ENCODE measurements at places on chromosomes 3 and 15.

- DNase-seq = no peak
- H3K36me3 ChIP-seq = peaks cover 17% of the 10 kb centered on the region
- no peaks in the 10 kb centered on the region for H3K27me3 ChIP-seq
Observed at GRCh38 chr3:47746264-47746663, 35.4 kb downstream of the SMARCC1 start.

GRCh38 chr15:40598672-40599071 lies 4.6 kb downstream of the KNL1 start:
- H3K36me3 ChIP-seq = no peaks in the 10 kb centered on the region
- no peak overlapping the region for H3K27ac ChIP-seq
- no peak overlapping the region for H3K4me3 ChIP-seq
- H3K27me3 ChIP-seq = no peaks in the 10 kb centered on the region
- H3K4me1 ChIP-seq = no peaks in the 10 kb centered on the region
- no peak for DNase-seq

DNA sequence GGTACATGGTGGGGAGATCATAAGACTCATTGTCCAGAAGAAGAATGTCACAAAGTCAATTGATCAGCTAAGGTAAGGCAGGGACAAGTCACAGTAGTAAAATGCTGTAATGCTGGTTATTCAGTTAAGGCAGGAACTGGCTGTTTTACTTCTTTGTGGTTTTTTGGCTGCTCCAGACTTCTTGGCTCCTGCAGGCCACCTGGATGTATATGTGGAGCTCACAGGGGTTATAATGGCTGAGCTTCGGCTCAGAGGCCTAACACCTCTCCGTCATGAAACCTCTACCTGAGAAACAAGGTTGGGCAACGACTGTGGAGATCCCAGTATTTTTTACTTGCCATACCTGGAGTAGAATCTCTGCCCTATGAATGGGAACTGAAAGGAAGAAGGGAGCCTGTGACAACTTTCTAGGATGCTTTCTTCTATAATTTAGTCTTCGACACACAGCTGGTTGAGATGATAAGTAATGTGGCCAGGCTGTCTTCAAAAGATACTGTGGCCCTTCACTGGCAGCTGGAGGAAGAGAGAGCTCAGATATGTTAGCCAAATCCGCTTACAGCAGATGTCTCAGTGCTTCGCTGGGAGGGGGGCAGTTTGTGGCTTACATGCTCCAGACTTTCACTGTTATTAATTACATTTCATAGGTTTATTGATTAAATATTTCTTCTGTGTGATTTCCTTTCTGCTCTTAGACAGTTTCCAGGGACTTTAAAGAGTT lies 887.8 kb downstream of the IGSF11 start:
- H3K4me1 ChIP-seq = no peaks in the 10 kb centered on the region
- no peaks in the 10 kb centered on the region for H3K36me3 ChIP-seq
- H3K27me3 ChIP-seq = no peaks in the 10 kb centered on the region
- H3K27ac ChIP-seq = no peak overlapping the region
- H3K4me3 ChIP-seq = no peak overlapping the region

- no peak for DNase-seq
- H3K36me3 ChIP-seq = no peaks in the 10 kb centered on the region
- no peak overlapping the region for H3K27ac ChIP-seq
- no peak overlapping the region for H3K4me3 ChIP-seq
- no peaks in the 10 kb centered on the region for H3K27me3 ChIP-seq
Observed at GRCh38 chr3:59135096-59135495, 85.3 kb upstream of the CFAP20DC start.

DNA sequence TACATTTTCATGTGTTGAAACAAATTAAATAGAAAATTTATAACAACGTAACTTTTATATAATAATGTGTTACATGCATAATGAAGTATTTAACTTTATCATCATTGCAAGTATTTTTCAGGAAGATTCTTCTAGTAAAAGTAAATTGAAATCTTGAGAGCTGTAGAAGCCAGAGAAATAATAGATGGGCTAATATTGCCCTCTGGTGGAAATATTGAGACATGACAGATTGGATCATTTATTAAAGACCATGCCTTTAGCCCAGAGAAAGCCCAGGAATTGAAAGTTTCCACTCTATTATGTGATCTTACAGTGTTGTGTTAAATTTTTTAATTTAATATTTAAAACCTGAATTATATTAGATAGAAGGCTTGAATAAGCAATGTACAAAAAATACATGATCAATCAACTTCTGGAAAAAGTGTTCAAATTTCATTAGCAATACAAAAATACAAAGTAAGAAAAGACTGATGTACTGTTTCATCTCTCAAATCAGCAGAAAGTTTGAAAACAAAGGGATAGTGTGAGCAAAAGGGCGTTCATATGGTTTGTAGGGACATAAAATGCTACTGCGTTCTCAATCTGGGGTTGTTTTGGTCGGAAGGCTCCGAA lies 52.7 kb upstream of the SPTSSB start:
- DNase-seq = peak; percentile 77
- no peak overlapping the region for H3K27ac ChIP-seq
- H3K4me3 ChIP-seq = no peak overlapping the region
- peaks cover 3% of the 10 kb centered on the region for H3K4me1 ChIP-seq
- H3K36me3 ChIP-seq = no peaks in the 10 kb centered on the region
- H3K27me3 ChIP-seq = no peaks in the 10 kb centered on the region

DNA sequence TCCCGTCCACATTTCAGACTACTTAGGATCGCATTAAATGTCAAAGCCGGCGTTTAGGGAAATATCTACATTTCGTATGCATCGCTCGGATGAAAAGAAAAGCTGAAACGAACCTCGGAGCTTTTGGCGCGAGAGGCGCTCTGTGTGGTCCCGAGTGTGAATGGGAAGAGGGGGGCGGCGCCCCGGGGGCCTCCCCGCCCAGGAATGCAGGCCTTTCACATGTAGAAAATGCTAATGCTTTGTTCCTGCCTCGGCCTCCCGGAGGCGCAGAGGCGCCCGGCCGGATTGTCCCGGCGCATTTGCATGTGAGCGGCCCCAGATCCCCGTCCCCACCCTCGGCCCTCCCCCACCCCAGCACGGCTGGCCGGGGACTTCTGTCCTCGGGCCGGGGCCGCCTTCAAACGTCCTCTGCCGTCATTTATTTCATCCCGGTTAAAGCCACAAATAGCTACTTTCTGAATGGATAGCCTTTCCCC lies 37.0 kb upstream of the TRIM71 start:
- DNase-seq = no peak
- H3K4me3 ChIP-seq = peak overlapping the region; percentile 74
- H3K4me1 ChIP-seq = peaks cover 4% of the 10 kb centered on the region
- no peaks in the 10 kb centered on the region for H3K27me3 ChIP-seq
- H3K27ac ChIP-seq = peak overlapping the region; percentile 77

GRCh38 chr3:34219556-34219955 lies 421.1 kb downstream of the PDCD6IP start:
- no peak for DNase-seq
- H3K4me3 ChIP-seq = no peak overlapping the region
- no peaks in the 10 kb centered on the region for H3K36me3 ChIP-seq
- H3K4me1 ChIP-seq = no peaks in the 10 kb centered on the region
- no peaks in the 10 kb centered on the region for H3K27me3 ChIP-seq

GRCh38 chr15:68616397-68616796 lies 37.6 kb downstream of the CORO2B start:
- H3K4me3 ChIP-seq = no peak overlapping the region
- H3K4me1 ChIP-seq = peaks cover 3% of the 10 kb centered on the region
- H3K27ac ChIP-seq = no peak overlapping the region
- H3K36me3 ChIP-seq = no peaks in the 10 kb centered on the region
- no peaks in the 10 kb centered on the region for H3K27me3 ChIP-seq

DNA sequence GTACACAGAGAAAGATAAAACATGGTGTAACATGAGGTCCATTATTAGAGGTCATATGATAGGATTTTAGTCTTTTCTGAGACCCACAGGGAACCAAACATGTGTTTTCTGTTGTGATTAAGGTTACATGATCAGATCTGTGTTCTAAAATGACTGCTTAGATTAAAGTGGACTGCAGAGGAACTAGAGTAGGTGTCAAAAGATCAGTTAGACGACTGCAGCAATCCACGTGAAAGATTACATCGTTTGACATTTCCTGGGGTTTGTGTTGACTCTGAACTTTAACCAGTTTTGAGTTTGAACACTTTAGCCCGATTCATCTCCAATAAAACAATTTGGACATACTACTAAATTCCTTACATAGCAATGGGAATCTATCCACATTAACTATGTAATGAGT lies 5.1 kb downstream of the MIX23 start:
- H3K4me3 ChIP-seq = no peak overlapping the region
- H3K4me1 ChIP-seq = no peaks in the 10 kb centered on the region
- DNase-seq = no peak

DNA sequence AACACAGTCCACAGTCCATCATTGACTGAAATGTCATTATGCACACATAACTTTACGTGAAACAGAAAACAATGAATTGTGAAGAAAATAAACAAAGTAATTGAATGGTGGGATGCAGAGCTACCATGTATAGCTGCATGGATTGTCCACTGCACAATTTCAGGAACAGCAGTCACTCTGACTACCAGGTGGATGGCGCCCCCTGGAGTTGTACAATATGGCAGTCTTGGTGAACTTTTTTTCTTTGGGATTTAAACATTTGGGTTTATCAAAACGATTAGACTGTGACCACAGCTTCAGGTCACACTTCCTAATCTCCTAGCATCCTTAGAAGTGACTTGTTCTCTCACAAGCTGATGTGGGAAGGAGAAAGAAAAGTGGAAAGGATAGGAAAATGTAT lies 48.9 kb upstream of the TCF12 start:
- no peak overlapping the region for H3K27ac ChIP-seq
- peak; percentile 26 for DNase-seq
- H3K36me3 ChIP-seq = no peaks in the 10 kb centered on the region
- no peak overlapping the region for H3K4me3 ChIP-seq
- no peaks in the 10 kb centered on the region for H3K27me3 ChIP-seq
- H3K4me1 ChIP-seq = no peaks in the 10 kb centered on the region

GRCh38 chr15:90941038-90941437 lies 6.0 kb downstream of the UNC45A start:
- no peak overlapping the region for H3K27ac ChIP-seq
- H3K27me3 ChIP-seq = no peaks in the 10 kb centered on the region
- peaks cover 4% of the 10 kb centered on the region for H3K4me1 ChIP-seq

DNA sequence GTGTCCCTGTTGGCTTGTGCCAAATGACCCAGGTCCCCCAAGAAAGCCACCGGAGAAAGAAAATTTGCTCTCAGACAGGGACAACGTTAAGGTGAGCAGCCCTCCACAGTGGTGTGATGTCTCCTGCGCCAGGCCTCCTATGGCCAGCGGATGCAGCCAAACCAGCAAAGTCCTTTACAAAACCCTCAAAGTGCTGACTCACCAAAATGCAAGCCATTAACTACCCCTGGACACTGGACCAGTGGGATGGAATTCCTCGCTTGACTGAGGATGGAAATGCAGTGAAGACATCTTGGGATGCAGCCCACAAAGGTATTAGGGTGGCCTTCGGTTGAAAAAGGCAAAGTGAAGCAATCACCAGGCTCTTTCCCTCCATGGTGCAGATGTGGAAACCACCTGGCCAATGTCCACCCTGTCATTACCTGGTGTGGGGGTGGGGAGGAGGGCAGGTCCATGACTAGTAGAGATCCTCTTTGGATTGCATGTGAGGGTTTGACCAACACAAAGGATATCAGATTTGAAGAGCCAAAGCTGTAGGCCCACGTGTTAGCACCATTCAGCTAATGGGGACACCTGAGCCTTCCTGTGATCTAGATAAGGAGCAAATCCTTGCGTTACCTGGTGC lies 127.4 kb upstream of the SLC6A11 start:
- H3K27ac ChIP-seq = no peak overlapping the region
- no peaks in the 10 kb centered on the region for H3K27me3 ChIP-seq
- H3K4me1 ChIP-seq = no peaks in the 10 kb centered on the region
- H3K4me3 ChIP-seq = no peak overlapping the region
- no peak for DNase-seq

- no peak for DNase-seq
- no peak overlapping the region for H3K27ac ChIP-seq
- H3K4me3 ChIP-seq = no peak overlapping the region
- no peaks in the 10 kb centered on the region for H3K27me3 ChIP-seq
- H3K4me1 ChIP-seq = no peaks in the 10 kb centered on the region
Observed at GRCh38 chr3:117567906-117568305, 858.3 kb downstream of the TUSC7 start.

Measured in trophoblast cell (in vitro differentiated cells and primary cell).